Fibroblast of skin of left biceps (primary cell): ENCODE measurements at places on chromosomes 7 and 10.

- DNase-seq: no peak
Measured at GRCh38 chr7:27110186-27111031, 7.9 kb upstream of the HOXA2 start.

GRCh38 chr7:45443263-45443662 is 130.9 kb upstream of the ADCY1 start:
- no peak for DNase-seq

GRCh38 chr10:58590152-58590840 is 77.6 kb downstream of the BICC1 start:
- DNase-seq: peak; percentile 90

GRCh38 chr7:50867034-50867356 is 84.3 kb upstream of the GRB10 start:
- no peak for DNase-seq

DNA sequence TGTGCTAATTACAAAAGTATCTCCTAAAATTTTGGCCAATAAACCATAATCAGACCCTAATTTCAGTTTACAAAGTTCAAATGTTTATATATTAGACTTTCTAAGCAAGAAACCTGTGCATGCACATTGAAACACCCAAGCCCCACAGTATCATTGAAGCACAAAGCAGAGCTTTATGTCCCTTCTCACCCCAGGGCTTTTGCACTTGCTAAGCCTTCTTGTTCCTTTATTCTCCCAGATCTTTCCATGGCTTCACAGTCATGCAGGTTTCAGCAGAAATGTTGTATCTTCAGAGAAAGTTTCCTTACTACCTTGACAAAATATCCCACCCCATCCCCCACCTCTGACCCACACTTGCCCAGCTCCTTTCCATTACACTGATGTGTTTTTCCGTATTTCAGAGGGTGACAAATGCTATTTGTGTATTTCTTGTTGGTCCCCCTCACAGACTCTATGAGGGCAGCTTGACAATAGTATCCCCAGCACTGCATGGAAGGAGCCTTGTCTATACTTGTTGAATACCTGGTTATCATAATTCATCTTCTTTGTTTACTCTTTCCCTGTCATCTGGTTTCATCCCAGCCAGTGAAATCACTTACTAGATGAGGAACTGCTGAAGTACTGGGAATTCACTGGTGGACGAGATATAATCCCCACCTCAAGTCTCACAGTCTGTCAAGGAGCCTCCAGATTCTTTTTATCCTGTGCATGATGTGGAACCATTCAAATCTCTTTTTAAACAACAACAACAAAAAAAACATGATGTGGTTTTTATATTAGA is 24.0 kb upstream of the PCGF5 start:
- no peak for DNase-seq
